ENCODE measurements at places on chromosomes 11 and 22. TPM values are rescaled to one million over a fixed set of nuclear protein-coding genes. Genes with fewer than 3 reads are reported as not detected.

Gene MMP11
- 5.6 TPM for total RNA-seq

Gene TNNT3
- 28.5 TPM for total RNA-seq

Gene CCDC116
- 0.18 TPM for total RNA-seq

Gene POTEH
- not detected for total RNA-seq

Gene RFPL2
- not detected for total RNA-seq

Gene OR52I2
- not detected for total RNA-seq

Gene OR52N1
- not detected for total RNA-seq

Gene HPX
- total RNA-seq = 0.38 TPM

Gene TUBGCP6
- total RNA-seq = 20.4 TPM

Gene GLYAT
- total RNA-seq = 1.2 TPM
